ENCODE measurements at places on chromosomes 4 and X. TPM values are rescaled to one million over a fixed set of nuclear protein-coding genes. Genes with fewer than 3 reads are reported as not detected.
A peak's percentile ranks its signal among the peaks of the same experiment; 100 is the strongest.

REELD1 gene
- total RNA-seq = not detected

CENPE gene
- 5.7 TPM for total RNA-seq

GRCh38 chr4:61401771-61402170 is 201.6 kb downstream of the ADGRL3 start:
- H3K36me3 ChIP-seq = no peaks in the 10 kb centered on the region
- no peak overlapping the region for H3K27ac ChIP-seq
- H3K27me3 ChIP-seq = no peaks in the 10 kb centered on the region
- no peaks in the 10 kb centered on the region for H3K4me1 ChIP-seq
- H3K4me3 ChIP-seq = no peak overlapping the region

- no peaks in the 10 kb centered on the region for H3K36me3 ChIP-seq
- no peak for DNase-seq
- no peak within 1 kb of the TSS for H3K27ac ChIP-seq
- H3K4me3 ChIP-seq = no peak within 1 kb of the TSS
- peaks cover under 1% of the 10 kb centered on the region for H3K4me1 ChIP-seq
Measured at GRCh38 chr4:187995322-187996207, at the start of gene ZFP42. Gene ZFP42, plus strand, starts transcription at chr4:187995771. Its CDS starts 7,037 bp downstream, at chr4:188002808.

DNA sequence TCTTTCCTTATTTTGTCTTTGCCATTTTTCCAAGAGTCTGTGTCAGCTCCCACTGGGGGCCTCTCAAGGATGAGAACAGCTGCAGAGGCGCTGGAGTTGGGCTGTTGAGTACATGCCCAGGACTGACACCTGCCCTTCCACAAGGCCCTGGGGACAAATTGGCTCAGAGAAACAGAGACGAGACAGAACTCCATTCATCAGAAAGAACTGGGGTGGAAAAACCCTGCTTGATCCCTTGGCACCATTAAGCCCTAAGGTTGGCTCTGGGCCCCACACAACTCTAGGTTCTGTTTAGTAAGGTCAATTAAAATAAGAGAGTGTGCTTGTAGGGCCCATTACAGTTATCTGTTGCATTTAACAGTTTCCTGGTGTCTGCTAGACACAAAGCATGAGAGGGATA is 63.6 kb downstream of the DCX start:
- H3K36me3 ChIP-seq = no peaks in the 10 kb centered on the region
- H3K4me1 ChIP-seq = no peaks in the 10 kb centered on the region
- no peak overlapping the region for H3K4me3 ChIP-seq
- no peaks in the 10 kb centered on the region for H3K27me3 ChIP-seq
- DNase-seq = no peak

GRCh38 chrX:55057675-55058249 is 17.1 kb upstream of the PAGE2B start:
- no peaks in the 10 kb centered on the region for H3K36me3 ChIP-seq
- H3K27ac ChIP-seq = peak overlapping the region; percentile 39
- peaks cover 10% of the 10 kb centered on the region for H3K4me1 ChIP-seq
- peaks cover 11% of the 10 kb centered on the region for H3K27me3 ChIP-seq
- no peak for DNase-seq

- H3K27me3 ChIP-seq = peaks cover 8% of the 10 kb centered on the region
- no peaks in the 10 kb centered on the region for H3K36me3 ChIP-seq
- no peak overlapping the region for H3K4me3 ChIP-seq
- no peak overlapping the region for H3K27ac ChIP-seq
- no peaks in the 10 kb centered on the region for H3K4me1 ChIP-seq
Measured at GRCh38 chr4:155304375-155304774, 72.4 kb downstream of the MAP9 start.

DNA sequence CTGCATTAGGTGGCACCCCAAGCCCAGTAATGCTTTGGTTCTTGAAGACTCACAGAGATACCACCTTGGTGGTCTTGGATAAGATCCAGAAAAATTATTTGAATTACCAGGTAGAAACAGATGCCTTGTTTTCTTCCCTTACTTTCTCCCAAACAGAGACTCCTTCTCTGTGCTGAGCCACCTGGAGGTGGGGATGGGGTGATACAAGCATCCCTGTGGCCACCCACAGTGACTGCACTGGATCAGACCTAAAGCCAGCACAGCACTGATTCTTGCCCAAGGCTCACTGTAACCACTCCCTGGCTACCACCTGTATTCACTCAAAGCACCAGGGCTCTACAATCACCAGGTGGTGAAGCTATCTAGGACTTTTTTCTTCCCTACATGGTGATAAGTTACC is 156.8 kb downstream of the TEX13A start:
- no peak for DNase-seq
- no peaks in the 10 kb centered on the region for H3K27me3 ChIP-seq
- H3K4me1 ChIP-seq = no peaks in the 10 kb centered on the region
- no peak overlapping the region for H3K4me3 ChIP-seq
- H3K27ac ChIP-seq = no peak overlapping the region

All from osteocyte (in vitro differentiated cells).